H9 (cell line): ENCODE measurements at places on chromosomes 3 and 15. TPM values are rescaled to one million over a fixed set of nuclear protein-coding genes. Genes with fewer than 3 reads are reported as not detected.

DNA sequence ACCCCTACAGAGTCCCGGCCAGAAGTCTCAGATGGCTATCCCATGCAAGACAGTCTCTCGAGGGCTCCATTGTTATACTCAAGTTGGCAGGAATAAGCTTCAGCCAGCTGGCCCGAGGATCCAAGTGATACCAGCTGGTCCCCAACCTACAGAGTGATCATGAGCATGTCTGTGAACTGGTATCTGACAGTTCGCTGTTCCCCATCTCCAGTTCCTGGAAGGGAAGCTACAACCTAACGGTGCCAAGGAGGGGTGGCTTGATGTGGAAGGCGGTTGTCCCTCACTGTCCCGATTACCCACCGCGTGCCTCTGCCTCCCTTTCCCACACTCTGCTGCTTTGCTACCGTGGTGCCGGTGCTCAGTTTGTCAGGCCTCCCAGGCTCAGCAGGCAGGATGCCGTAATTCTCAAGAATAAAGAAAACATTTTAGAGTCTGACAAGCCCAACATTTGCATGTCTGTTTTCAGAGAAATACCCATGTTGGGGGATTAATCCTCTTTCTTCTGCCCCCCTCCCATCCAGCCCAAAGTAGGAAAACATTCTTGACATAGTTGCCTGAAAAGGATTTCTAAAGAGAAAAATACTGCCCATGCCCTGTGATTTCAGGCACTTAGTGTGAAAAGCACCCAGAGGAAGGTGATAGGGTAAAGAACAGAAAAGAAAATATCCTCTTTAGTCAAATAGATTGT lies 49.4 kb upstream of the HES1 start:
- no peak for DNase-seq

DNA sequence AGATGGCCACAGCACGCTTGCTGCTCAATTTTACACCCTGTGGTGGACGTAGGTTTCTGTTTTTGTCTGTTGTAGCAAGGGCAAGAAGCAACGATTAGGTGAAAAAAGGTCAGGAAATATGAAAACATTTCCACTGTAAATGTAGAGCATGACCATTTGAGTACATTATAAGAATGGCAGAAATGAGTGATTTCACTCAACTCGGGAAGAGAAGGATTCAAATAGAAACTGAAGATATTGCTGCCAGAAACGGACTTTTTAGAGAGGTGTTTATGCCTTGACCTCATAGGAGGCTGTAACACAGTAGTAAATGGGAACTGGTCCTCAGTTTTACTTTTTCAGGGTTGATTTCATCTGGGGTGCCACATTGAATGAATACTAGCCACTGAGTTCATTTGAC lies 33.1 kb upstream of the GASK1A start:
- DNase-seq: no peak

GRCh38 chr15:38193496-38193895 lies 59.1 kb upstream of the SPRED1 start:
- DNase-seq: no peak

DNA sequence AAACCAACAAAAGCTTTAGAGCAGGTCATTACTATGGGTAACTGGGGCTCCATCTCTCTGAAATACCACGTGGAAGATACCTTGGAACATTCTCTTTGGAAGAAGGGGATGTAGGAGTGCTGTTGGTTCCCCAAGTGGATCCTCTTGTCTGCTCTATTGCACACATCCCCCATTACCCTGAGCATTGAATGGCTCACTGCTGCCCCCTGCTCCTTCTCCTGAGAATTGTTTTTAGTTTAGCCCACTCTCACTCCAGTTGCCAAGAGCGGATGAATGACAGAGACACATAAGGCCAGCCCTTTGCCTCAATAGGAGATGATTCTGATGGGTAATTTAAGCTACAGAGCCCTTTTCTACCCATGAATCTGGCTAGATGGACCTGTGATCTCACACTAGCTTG lies 135.6 kb upstream of the SUCLG2 start:
- peak; percentile 75 for DNase-seq

DNA sequence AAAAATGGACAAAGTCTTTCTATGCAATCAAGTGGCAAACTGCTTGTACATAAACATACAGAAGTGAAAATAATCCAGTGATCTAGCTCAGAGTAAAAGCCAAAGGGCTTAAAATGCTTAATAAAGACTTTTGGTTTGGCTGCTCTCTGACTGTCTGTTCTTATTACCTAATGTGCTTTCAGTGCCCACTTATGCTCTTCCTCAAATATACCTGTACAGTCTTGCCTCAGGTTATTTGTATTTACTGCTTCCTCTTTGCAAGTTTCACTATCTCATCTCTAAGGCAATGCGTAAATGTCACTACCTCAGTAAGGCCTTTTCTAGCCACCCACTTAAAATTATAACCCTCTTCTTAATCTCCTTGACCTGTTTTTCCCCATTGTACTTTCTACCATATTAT lies 171.8 kb downstream of the EPHA6 start:
- DNase-seq: no peak

- DNase-seq: no peak
These were observed 518.1 kb downstream of the ROBO1 start for GRCh38 chr3:79249701-79250100.

GRCh38 chr15:33236841-33237509 lies 42.5 kb upstream of the FMN1 start:
- no peak for DNase-seq

The KCNMB3 gene
- 1.6 and 1.9 TPM in 2 replicates for total RNA-seq
